ENCODE measurements at places on chromosomes 13 and 19.

DNA sequence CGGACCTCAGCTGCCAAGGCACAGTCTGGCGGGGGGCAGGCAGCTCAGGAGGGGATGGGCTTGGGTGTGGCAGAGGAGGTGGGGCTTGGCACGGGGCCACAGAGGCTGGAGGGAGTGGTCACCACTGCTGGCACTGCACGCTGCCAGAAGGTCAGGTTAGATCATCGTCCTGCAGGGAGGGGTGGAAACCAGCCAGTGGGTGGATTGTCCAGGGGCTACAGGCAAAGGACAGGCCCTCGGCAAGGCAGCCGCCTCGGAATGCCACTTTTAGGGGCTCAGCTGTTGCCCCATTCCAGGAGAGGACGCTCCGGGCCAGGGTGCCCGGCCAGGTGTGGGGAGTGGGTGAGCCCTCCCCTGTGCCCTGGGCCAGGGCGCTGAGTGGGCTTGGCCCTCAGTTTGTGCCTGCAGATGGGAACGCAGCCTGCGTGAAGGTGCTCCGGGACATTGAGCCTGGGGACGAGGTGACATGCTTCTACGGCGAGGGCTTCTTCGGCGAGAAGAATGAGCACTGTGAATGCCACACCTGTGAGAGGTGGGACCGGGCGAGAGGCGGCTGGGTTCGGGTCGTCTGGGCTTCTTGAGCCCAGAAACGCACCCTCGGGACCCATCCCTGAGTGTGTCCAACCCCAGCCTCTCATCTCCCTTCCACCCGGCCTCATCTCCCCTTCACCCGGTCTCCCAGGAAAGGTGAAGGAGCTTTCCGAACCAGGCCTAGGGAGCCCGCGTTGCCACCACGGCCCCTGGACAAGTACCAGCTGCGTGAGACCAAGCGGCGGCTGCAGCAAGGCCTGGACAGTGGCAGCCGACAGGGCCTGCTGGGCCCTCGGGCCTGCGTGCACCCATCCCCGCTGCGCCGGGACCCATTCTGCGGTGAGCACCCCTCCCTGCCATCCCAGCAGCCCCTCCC, 6.4 kb downstream of the KMT5C start:
- DNase-seq = no peak

DNA sequence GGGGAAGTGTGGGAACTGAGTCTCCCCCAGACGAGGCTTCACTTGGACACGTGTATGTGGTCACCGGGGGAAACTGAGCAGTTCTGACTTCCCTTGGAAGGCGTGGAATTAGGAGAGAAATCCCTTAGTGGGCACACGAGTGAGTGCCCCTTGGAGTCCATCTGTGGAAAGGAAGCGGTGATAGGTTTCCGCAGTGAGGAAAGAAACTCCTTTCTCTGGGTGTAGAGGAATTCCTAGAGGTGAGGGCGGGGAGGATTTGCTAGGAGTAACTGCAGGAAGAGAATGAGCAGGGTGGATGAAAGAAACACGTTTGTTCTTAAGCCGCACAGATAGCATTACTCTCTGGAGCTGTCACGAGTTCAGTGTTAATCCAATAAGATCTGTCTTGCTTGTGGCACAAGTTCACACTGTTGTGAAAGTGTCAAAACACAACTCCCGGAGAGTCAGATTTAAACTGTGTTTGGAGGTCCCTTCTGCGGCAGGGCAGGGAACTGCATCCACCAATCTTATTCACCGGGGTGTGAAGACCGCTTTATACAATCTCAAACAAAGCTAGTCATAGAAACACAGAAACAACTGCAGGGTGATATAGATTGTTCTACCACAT, 1.2 kb downstream of the KL start:
- peak; percentile 42 for DNase-seq

DNA sequence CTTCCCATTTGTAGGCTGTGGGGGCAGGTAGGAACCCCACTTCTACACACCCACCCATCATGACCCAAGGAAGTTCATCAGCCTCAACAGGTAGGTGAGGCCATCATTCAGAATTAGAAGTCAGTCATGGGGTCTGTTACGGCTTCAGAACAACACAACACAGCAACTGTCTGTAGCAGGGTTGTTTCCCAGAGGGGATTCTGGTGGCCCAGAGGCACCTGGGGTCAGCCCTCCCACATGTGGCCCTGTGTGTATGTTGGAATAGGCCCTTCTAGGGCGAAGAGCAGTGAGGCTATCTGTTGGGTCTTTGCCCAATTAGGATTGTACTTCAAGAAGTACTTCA, 3.4 kb downstream of the IGFLR1 start:
- DNase-seq = no peak

DNA sequence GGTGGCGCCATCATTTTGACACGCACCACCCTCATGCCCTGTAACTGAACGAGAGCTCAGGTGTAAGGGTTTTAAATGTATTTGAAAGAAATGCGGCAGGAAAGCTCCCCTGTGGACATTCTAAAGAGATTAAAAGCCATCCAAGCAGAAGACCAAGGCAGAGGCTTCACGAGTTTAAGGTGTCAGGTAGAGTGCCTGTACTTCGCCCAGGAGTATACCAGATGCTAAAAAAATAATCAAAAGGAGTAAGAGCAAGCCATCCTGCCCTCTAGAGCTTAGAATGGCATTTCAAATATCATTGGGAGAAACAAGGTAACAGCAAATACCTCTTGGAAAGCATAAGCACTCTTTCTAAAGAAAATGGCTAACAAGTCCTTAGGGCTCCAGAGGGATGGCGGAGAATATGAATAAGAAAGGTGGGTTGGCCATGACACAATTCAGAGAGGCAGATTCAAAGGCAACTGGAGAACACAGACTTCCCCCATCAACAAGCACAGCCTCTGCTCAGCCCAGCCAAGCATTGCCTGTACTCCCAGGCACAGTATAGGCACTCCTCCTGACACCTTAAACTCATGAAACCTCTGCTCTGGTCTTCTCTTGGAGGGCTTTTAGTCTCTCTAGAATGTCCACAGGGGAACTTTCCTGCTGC, 447.6 kb downstream of the SUCLA2 start:
- DNase-seq = no peak

DNA sequence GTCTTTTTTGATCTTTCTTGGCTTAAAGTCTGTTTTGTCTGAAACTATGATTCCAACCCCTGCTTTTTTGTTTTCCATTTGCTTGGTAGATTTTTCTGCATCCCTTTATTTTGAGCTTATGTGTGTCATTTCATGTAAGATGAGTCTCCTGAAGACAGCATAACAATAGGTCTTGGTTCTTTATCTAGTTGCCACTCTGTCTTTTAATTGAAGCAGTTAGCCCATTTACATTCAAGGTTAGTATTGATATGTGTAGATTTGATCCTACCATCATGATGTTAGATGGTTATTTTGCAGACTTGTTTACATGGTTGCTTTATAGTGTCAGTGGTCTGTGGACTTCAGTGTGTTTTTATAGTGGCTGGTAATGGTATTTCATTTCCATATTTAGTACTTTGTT, 1678.9 kb downstream of the PCDH9 start:
- no peak for DNase-seq

- DNase-seq = no peak
These were observed 14.4 kb downstream of the SAMD4B start for GRCh38 chr19:39356647-39357046.

DNA sequence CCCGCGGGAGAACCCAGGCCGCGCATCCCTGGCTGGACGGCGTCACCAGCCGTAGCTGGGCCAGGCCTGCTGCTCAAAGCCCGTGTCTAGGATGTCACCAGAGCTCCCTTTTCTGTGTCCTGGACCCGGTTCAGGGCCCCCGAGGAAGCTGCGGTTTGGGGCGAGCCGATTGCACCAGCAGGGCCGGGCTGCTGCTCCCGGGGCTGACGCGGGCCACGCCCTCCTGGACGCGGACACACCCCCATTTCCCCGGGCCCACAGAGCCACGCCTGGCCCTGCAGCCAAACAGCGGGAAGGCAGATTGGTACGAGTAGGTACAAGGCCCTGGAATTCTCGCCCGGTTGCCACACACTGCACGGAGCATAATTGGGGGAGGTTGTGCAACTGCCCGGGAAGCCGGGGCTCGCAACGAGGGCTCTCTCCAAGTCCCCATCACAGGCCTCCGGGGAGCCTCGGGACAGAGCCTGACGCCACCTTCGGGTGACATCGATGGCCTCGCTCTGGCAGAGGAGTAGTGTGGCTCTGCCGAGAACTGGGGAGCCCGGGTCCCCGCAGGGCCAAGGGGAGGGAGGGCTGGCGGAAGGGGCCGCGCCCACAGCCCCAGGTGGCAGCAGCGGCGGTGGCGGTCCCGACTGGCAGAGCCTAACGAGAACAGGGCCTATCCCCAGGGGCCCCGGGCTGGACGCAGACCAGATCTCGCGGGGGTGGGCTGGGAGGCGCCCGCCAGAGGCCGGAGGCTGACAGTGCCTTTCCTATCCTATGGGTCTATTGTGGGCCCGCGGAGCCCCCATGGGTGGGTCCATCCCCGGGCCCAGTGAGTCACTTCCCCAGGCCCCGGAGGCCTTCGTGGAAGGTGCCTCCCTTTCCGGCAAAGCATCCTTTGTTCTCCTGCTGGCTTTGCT, 23.5 kb downstream of the KCTD15 start:
- peak; percentile 58 for DNase-seq

DNA sequence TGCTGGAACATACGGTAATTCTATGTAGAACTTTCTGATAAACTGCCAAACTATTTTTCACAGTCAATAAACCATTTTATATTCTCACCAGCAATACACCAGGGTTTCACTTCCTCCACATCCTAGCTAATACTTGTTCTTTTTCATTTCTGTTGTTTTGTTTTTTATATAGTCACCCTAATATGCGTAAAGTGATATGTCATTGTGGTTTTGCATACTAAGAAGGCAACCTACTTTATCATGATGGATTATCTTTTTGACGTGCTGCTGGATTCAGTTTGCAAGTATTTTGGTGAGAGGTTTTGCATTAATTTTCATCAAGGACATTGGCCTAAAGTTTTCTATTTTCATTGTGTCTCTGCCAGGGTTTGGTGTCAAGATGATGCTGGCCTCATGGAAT, 1384.1 kb downstream of the UQCRFS1 start:
- no peak for DNase-seq

DNA sequence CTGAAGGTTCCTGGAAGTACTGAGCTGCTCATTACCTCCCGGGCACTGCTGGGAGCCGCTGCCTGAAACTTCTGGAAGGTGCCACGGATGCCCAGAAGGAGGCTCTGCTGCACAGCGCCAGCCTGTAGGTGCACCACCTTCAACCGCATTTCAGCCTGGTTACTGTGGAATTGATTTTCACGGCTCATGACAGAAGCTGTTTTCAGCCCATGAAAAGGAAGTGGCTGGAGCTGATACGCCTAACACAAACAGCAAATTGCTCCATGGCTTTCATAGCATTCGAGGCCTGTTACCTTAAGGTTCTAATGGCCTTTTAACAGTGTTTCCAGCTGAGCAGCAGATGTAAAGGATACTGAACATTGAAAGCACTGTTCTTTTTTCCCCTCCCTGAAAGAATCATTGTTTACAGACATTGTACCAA, 22.0 kb downstream of the GPC6 start:
- DNase-seq = no peak

- DNase-seq = no peak
These were observed 36.0 kb downstream of the KCTD15 start for GRCh38 chr19:33832633-33833032.

- no peak for DNase-seq
These were observed 46.2 kb downstream of the RNASEH2B start for GRCh38 chr13:50955798-50956197.

Data from CD4-positive, alpha-beta T cell treated with Interleukin-4 for 1 hour (primary cell).